ENCODE measurements at places on chromosomes 7 and 10.

DNA sequence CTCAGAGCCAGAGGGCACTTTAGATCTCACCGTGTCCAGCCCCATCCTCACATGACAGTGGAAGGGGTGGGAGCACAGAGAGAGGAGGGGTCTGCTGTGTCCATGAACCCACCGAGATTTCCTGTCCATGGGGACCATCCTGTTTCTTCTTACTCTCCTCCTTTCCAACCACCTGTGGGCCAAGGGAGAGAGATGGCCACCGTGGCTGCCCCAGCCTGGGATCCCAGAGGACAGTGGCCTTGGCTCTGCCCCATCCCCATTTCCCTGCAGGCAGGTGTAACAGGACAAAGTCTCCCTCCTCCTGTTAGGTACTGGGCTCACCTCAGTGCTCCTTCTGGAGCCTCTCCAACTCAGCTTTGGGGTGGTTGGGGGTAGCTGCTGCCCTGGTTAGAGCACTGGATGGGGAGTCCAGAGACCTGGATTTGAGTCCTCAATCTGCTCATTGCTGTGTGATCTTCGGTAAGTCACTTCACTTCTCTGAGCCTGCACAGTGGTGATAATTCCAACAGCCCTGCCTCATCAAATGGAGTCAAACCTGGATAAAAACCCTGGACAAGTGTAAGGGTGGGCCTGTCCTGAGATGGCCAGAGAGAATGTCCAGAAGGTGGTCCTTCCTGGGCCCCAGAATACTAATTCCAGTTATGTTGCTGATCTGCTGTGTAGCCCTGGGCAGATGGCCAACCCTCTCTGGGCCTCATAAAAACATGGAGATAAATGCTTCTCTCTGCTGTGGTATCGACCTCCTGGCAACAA lies 17.8 kb upstream of the PCBD1 start:
- DNase-seq = no peak

DNA sequence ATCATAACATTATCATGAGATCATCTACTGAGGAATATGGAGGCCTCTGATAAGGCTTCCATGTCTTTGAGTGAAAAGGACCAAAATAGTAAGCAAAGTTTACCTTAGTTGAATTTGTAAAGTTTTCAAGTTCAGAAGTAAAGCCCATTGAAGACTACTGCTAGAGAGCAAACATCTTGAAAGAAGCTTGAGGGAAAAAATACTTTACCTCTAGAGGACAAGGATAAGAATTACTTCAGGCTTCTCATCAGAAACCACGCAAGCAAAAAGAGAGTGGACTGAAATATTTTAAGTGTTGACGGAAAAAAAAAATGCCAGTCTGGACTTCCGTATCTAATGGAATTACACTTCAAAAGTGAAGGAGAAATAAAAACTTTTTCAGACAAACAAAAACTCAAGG lies 114.3 kb downstream of the MPP7 start:
- no peak for DNase-seq

DNA sequence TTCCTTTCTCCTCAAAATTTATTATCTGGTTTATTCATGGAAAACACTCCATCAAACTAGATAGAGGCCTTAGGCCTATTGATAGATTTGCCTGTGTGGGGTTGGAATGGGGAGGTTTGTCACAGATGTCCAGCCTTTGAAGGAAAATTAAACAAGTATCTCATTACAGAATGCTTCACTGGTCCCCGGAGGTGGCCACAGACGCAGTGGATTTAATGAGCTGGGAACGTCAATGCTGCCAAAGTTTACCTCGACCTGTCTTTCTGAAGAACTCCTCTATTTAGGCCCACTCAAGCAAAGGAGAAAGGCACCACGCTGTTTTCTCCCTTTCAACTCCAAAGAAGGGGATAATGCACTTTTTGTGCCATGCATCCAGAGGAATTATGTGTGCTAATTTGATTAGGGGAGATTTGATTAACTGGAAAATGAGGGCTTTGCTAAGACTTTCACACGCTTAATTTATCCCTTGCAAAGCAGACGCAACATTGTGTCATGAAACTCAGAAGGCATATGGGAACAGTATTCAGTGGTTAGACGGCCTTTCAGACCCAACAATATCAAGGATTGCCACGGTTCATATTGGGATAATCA lies 558.8 kb upstream of the GALNT17 start:
- DNase-seq = no peak

GRCh38 chr7:82441669-82442478 lies 1.7 kb downstream of the CACNA2D1 start:
- DNase-seq = no peak

- DNase-seq = no peak
Measured at GRCh38 chr10:5525561-5526341, 990 bp downstream of the CALML3 start.

DNA sequence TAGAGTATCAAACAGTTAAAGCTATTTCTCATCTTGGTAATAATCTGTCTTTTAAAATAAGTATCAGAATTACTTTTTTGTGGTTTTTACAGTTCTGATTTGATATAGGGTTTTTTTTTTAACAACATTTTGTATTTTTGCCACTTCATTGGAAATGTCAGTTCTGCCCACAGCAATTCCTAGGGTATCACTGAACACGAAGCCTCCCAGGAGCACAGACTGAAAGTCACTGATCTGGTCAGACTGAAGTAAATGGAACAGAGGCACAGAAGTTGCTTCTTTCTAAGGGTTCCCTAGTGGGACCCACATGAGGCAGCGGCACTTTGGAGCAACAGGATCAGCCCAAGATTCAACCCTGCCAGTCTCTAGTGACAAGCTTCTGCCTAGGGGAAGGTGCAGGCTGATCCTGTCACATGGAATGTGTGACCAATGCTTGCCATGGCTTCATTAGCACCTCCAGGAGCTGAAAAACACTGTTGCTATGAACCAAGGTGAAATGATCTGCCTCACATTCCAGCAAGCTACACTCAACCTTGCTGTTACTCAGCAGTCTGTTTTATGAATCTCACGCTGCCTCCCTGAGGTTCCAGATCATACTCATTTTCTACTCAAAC lies 273.4 kb upstream of the CSTF2T start:
- no peak for DNase-seq

- DNase-seq = no peak
Measured at GRCh38 chr10:103153302-103154197, 39.5 kb downstream of the NT5C2 start.

DNA sequence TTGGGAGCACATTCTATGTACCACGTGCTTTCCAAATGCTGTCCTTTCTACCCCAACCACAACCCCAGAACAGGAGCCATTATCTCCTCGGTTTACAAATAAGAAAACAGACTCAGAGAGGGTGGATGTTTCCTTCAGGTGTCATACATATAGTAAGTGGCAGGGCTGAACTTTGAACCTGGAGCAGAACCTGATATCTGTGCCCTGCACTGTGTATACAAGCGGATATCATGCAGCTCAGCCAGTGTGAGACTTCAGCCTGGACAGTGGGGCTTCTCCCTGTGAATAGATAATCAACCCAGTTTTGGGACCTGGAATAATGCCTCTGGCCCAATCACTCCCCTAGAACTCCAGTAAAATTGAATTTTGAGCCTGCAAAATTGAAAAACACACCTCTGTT lies 341.1 kb downstream of the GRID1 start:
- DNase-seq = no peak

GRCh38 chr7:35839860-35840854 lies 39.3 kb downstream of the SEPTIN7 start:
- no peak for DNase-seq

- no peak for DNase-seq
Measured at GRCh38 chr10:79023240-79024162, 45.3 kb upstream of the ZMIZ1 start.

Measured in GM12891 (cell line).